ENCODE measurements at places on chromosomes 11 and 22. TPM values are rescaled to one million over a fixed set of nuclear protein-coding genes. Genes with fewer than 3 reads are reported as not detected.

- no peak for DNase-seq
These were observed 15.0 kb upstream of the OR51M1 start for GRCh38 chr11:5368502-5369043.

DNA sequence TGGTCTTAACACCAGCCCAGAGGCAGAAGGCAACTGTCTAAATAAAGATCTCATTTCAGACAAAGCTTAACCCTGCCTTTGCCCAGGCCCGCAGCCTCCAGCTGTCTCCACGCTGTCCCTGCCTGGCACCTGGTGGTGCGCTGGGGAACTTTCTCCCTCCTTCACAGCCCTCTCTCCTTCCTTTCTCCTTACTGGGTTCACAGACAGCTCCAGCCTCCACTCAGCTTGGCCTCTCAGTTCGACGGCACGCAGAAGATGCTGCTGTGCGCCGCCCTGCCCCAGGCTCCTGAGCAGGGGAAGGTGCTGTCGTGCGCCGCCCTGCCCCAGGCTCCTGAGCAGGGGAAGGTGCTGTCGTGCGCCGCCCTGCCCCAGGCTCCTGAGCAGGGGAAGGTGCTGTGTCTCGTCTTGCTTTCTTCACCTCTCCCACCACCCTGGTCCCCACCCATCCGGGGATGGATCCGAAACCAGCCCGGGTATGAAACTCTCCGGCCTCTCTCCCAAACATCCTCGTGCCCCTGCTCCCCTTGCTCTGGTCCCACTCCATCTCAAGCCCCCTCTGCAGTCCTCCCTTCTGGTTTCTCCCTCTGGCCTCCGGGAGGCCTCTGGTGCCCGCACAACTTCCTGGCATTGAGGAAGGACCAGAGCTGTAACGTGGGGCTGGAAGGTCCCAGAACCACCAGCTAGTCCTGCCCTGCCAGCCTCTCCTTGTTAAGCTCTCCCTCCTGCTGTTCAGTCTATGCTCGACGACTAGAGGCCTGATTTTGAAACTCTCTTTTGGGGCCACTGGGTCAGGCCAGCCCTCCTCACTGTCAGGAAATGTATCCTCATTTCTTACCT lies 22.9 kb upstream of the JAM3 start:
- DNase-seq: peak; percentile 32

GRCh38 chr22:23364389-23364788 lies 184.1 kb downstream of the BCR start:
- no peak for DNase-seq

GRCh38 chr22:46584081-46584921 lies 35.9 kb upstream of the GRAMD4 start:
- DNase-seq: peak; percentile 56

- no peak for DNase-seq
These were observed 19.8 kb downstream of the SPECC1L start for GRCh38 chr22:24290459-24290858.

- no peak for DNase-seq
These were observed 706 bp upstream of the OR51E1 start for GRCh38 chr11:4643076-4643475.

GRCh38 chr11:47148270-47148669 lies 28.4 kb downstream of the ARFGAP2 start:
- DNase-seq: no peak

The SCUBE1 gene
- 1.4 TPM for total RNA-seq
